ENCODE measurements at places on chromosomes 4 and X.
A peak's percentile ranks its signal among the peaks of the same experiment; 100 is the strongest.

- DNase-seq = no peak
These were observed 43.7 kb upstream of the MAPK10 start for GRCh38 chr4:86403575-86403974.

GRCh38 chr4:30968926-30969325, 248.8 kb downstream of the PCDH7 start:
- DNase-seq = no peak

GRCh38 chr4:119081943-119082342, 53.7 kb upstream of the MYOZ2 start:
- no peak for DNase-seq

DNA sequence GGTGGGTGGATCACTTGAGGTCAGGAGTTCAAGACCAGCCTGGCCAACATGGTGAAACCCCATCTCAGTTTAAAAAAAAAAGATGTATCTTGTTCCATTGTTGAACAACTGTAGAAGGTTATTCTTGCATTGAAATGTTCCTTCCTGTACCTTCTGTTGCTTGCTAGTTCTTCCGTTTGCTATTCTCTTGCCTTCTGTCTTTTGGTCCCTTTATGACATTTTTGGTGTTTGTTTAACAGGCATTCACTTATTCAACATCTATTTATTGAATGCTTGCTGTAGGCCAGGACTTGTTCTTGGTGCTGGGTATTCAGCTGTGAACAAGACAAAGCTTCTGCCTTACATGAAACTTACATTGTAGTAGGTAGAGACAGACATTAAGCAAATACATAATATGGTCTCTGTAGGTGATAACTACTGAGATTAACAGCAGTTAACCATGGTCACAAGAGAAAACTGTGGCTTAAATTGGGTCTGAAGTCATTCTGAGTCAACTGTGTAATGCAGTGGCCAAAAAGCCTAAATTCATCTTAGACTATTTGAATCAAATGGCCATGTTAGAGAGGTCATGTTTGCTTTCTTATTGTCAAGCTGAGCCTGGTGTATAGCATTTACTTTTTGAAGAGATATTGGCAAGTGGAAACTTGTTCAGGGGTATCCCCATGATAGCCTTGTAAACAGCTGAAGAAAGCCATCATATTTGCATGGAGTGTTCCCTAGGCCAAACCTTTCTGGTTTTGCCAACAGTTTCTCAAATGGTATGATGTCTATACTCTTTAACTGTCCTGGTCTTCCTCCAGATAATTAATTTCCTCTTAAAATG, 35.6 kb downstream of the GAB1 start:
- DNase-seq = no peak

GRCh38 chrX:78011846-78012245, 42.4 kb upstream of the PGAM4 start:
- DNase-seq = no peak

- DNase-seq = no peak
These were observed 433.8 kb downstream of the NAF1 start for GRCh38 chr4:162732876-162733275.

DNA sequence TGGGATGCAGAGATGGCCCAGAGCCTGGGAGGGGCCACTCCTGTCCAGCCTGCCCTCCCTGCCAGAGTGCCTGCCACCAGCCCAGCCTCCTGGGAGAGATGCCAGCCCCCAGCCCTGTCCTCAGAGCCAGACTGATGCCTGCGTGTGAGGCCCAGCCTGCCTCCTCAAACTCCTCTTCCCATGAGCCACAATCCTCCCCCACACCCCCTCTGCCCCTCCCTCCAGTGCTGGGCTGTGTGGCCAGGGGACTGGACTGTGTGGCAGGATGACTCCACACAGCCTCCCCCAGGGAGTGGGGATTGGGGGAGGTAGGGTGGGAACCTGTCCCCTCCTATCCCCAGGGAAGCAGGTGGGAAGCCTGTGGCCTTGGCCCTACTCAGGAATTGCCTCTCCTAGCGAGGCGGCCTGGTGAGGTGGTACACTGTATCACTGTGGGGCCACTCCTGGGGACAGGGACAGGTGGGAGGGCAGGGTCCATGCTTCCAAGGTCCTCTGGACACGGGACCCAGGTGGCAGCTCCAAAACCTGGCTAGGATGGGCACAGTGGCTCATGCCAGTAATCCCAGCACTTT, 4.3 kb upstream of the SH3BP2 start:
- no peak for DNase-seq

- peak; percentile 34 for DNase-seq
These were observed 1.2 kb downstream of the CPEB2 start for GRCh38 chr4:15003401-15003890.

GRCh38 chrX:34875204-34875603, 67.4 kb upstream of the FAM47B start:
- DNase-seq = no peak

- no peak for DNase-seq
These were observed 4.0 kb upstream of the NEUROG2 start for GRCh38 chr4:112519689-112520597.

GRCh38 chr4:38332699-38333098, 331.3 kb upstream of the KLF3 start:
- no peak for DNase-seq

DNA sequence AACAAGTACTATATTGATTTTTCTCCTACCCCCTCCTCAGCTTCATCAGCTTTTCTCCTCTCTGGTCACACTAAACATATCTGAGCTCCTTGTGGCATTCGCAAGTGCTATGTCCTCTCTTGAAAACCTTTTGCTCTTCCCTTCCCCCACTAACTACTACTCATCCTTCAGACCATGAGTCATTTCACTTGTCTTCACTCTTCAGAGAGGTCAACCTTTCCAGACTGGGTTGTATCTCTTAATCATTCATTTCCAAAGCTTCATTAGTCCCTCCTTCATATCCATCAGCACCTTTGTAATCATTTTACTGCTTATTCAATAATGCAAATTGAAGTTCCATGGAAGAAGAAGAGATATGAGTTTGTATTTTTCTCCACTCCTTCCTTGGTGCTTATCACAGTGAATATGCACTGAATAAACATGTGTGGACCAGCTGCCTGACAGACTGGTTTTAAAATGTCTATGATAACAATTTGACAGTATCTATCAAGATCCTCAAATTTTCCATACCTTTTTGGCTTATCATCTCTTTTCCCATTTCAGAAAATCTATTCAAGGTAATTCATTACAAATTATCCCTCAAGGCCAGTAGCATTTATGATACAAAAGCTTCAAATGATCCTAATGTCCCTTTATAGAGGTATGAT, 28.4 kb downstream of the DDX60L start:
- no peak for DNase-seq
